ENCODE measurements at places on chromosomes 11 and 22.

DNA sequence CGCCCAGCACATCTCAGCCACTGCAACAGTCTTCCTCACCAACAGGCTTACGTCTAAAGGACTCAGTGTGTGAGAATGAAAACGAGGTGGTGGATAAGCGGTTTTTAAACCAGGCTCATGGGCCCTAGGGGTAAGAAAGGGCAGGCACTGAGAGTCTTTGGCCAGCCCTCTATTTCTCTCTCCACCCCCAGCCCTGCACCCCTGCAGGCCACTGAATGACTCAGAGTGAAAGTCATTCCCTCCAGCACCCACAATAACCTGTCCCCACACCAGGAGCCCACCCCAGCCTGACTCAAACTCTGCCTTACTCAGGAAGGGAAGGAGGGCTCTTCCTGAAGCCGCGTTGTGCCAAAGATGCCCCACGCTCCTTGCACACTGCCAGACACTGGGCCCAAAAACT is 72.0 kb downstream of the LARGE1 start:
- no peak overlapping the region for H3K4me3 ChIP-seq
- H3K36me3 ChIP-seq = no peaks in the 10 kb centered on the region
- H3K4me1 ChIP-seq = peaks cover 7% of the 10 kb centered on the region
- no peak overlapping the region for H3K27ac ChIP-seq
- H3K27me3 ChIP-seq = no peaks in the 10 kb centered on the region
- DNase-seq = no peak

GRCh38 chr11:34346551-34346950 is 11.3 kb downstream of the ABTB2 start:
- H3K4me3 ChIP-seq = no peak overlapping the region
- peak overlapping the region; percentile 89 for H3K27ac ChIP-seq
- H3K27me3 ChIP-seq = no peaks in the 10 kb centered on the region
- H3K36me3 ChIP-seq = no peaks in the 10 kb centered on the region
- DNase-seq = no peak
- peaks cover 72% of the 10 kb centered on the region for H3K4me1 ChIP-seq

- H3K27ac ChIP-seq = peak overlapping the region; percentile 60
- peaks cover 16% of the 10 kb centered on the region for H3K4me1 ChIP-seq
- H3K27me3 ChIP-seq = no peaks in the 10 kb centered on the region
- no peak for DNase-seq
Observed at GRCh38 chr11:71999362-71999761, 653 bp downstream of the IL18BP start.

DNA sequence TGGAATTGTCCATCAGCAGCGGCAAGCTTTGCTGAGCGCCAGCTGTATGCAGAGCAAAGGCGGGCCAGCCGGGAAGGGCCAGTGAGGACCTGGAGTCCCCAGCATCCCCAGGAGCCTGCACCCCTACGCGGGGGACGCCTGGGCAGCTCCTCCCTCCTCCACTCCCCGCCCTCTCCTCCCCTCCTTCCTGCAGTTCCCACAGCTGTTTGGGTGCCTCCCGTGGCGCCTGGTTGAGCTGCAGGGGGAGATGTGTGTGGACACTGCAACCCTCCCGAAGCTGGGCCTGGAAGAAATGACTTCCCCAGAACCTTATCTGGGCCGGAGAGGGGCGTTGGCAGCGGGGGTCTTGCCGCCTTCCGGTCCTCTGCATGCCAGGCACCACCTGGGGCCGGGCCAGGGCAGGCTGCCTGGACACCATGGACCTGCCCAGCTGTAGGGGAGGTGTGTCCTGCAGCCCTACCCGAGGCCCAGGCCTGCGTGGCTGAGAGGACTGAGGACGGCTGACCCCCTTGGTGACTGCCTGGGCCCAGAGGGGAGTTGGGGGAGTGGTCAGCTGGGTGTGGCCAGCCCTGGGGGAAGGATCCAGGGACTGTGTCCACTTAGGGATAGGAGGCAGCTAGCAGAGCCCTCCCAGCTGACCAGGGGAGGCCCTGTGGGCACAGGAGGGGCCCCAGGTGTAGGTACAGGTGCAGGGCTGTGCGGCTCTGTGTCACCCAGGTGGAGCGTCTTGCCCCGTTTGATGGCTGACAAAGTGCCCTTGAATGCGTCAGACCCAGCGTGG is 16.8 kb upstream of the MUC6 start:
- H3K36me3 ChIP-seq = no peaks in the 10 kb centered on the region
- DNase-seq = no peak
- no peak overlapping the region for H3K4me3 ChIP-seq
- H3K4me1 ChIP-seq = no peaks in the 10 kb centered on the region
- no peak overlapping the region for H3K27ac ChIP-seq

GRCh38 chr11:86035164-86035563 is 33.7 kb downstream of the PICALM start:
- H3K27ac ChIP-seq = no peak overlapping the region
- H3K4me1 ChIP-seq = peaks cover 25% of the 10 kb centered on the region
- H3K36me3 ChIP-seq = peaks cover 5% of the 10 kb centered on the region
- no peak overlapping the region for H3K4me3 ChIP-seq
- no peaks in the 10 kb centered on the region for H3K27me3 ChIP-seq

DNA sequence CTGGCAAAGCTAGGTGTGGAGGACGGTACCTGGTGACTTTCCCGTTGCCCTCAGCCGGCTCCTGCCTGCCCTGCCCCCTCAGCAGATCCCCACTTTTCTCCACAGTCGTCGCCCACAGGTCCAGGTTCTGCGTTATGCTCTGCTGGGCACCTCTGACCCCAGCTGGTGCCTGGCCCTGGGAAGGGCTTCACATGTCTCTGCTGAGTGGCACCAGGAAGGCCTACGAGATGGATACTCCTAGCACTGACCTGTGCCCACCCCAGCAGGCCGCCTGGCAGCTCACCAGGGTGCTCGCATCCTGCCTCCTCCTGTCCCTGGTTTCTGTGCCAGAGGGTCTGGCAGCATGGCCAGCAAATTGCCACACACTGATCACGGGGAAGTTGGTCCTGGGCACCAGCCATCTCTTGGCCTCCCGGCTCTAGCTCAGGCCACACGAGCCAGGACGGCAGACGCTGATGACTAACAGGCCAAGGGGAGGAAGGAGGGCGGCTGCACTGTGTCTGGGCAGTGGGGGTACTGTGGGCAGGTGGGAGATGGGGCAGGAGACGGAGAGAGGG is 13.8 kb downstream of the CARS1 start:
- H3K27me3 ChIP-seq = no peaks in the 10 kb centered on the region
- no peak for DNase-seq
- H3K36me3 ChIP-seq = peaks cover 22% of the 10 kb centered on the region
- H3K4me1 ChIP-seq = peaks cover 25% of the 10 kb centered on the region

DNA sequence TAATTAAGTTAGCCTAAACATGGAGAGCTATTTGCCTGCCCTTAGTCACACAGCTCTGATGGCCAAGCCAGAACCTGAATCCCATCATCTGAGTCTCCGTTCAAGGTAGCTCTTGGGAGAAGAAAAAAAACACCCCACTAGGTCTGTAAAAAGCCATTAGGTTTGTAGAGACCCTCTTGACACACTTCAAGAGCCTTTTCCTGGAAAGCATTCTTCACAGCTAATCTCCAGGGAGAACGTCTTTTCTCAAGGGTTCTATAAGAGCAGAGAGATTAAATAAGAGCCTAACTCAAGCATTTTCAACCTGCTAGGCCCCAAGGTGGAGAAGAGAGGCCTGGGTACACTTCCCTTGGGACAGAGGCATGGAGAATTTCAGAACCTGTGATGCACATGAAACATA is 61.6 kb upstream of the NAV2 start:
- no peaks in the 10 kb centered on the region for H3K36me3 ChIP-seq
- DNase-seq = no peak
- no peaks in the 10 kb centered on the region for H3K27me3 ChIP-seq
- no peak overlapping the region for H3K27ac ChIP-seq

DNA sequence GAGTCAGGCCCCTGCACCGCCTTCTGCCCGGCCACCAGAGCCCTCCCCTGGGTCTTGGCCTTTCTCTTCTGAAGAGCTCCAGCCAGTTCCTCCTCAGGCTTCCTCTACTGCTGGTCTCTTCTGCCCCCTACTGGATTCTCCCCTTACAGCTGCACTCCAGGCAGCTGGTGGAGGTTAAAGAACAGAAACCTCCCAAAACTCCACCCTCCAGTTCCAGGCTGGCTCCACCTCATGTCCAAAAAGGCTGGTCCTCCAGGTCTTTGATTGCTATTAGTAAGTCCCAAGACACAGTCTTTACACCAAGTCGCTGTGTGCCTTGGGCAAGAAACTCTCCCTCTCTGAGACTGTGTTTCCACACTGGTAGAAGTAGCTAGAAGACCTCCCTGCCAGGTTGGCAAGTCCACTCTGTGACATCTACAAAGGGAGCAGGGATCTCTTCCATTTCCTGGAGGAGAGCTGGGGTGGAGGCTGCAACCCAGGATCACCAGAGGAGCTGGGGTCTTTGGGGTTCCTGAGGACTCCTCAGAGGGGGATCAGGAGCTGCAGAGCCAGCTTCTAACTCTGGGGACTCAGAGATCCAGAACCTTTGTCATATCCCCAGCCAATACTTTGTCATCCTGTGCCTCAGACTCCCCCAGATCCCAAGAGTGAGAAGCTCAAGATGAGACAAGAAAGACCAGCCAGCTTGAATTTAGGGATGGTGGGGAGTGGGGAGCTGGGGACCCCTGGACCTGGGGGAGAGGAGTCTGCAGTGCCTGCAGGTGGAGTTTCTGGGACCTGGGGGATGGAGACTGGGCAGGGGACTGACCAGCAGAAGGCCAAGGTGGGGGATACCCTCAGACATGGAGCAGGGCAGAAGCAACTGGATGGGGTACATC is 3.4 kb upstream of the IGLL5 start:
- H3K4me3 ChIP-seq = no peak overlapping the region
- no peaks in the 10 kb centered on the region for H3K27me3 ChIP-seq
- H3K4me1 ChIP-seq = no peaks in the 10 kb centered on the region
- peak; percentile 52 for DNase-seq

DNA sequence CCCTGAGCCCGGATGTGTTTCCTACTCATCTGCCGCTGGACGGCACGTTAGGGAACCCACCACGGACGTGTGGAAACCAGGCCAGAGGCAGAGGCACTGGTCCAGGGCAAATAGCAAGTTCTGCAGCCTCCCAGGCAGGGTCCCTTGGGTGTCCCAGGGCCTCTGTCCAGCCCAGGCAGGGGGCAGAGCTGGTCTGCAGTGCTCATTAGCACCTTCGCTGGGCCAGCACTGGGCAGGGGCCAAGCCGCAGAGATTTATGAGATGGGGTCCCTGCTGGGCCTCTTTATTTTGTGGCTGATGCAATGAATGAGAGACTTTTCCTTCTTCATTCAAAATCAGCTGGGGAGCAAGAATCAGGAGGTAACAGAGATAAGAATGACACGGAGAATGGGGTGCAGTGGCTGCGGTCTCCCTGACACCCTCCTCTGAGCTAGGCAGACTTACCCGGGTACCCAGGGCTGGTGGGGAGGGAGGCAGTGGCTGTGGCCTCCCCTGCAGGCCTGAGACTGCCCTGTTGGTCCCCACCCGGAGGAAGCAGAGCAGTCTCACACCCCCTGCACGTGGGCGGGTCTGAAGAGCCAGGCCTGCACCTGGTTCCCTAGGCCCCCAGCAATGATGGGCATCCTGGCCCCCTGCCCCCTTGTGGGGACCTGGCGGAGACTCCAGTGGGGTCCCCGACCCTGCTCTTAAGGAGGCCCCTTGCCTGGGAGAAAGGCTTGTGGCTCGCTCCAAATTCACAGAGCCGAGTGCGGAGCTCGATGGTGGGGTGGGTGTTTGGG is 14.0 kb upstream of the PARVG start:
- no peaks in the 10 kb centered on the region for H3K36me3 ChIP-seq
- no peaks in the 10 kb centered on the region for H3K27me3 ChIP-seq
- DNase-seq = no peak
- no peak overlapping the region for H3K27ac ChIP-seq
- no peaks in the 10 kb centered on the region for H3K4me1 ChIP-seq

GRCh38 chr11:45224766-45225165 is 61.4 kb downstream of the SYT13 start:
- DNase-seq = no peak
- H3K4me3 ChIP-seq = no peak overlapping the region
- peaks cover 4% of the 10 kb centered on the region for H3K36me3 ChIP-seq
- no peaks in the 10 kb centered on the region for H3K27me3 ChIP-seq
- H3K27ac ChIP-seq = no peak overlapping the region

DNA sequence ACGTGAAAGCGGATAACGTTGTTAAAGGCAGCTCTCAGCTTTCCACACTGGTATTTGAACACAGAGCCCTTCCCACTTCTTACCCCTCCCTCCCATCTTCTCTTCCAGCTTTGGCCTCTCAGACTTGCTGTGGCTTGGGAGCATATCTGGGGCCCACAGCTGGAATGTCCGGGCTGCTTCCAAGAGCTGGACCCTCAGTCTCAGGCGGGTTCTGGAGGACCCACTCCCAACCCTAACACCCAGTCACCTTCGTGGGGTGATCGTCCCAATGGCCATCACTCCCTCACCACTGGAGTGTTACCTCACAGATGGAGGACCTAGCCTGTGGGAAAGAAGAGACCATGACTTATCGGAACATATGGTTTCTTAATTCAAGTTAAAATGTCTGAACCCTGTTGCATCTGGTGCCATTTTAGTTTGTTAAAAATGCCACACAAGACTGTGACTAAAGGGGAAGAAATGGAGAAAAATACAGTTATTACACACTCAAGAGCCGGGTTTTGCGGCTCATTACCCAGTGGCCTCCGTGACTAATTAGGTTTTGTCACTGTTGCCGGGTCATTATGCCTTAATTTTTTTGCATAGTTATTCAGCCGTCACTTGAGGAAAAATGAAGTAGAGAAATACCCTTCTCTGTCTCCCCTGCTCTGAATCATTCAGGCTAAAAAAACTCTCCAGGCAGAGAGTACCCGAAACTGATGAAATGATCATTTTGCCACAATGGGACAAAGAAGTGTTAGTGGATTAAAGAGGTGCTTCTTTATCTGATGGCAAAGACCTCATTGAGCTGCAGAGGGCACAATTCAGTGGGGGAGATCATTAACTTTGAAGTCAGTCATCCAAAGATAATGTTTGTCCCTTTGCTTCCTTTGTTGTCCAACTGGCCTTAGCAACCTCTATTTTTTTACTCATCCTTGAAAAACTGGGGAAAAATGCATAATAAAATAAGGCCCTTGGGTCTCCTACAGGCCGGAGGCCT is 87.2 kb upstream of the HTATIP2 start:
- H3K4me1 ChIP-seq = no peaks in the 10 kb centered on the region
- no peak for DNase-seq
- H3K27me3 ChIP-seq = no peaks in the 10 kb centered on the region
- H3K36me3 ChIP-seq = no peaks in the 10 kb centered on the region
- no peak overlapping the region for H3K27ac ChIP-seq

- no peaks in the 10 kb centered on the region for H3K27me3 ChIP-seq
- DNase-seq = no peak
- H3K4me3 ChIP-seq = no peak overlapping the region
- H3K36me3 ChIP-seq = no peaks in the 10 kb centered on the region
Observed at GRCh38 chr11:11998091-11998781, 10.2 kb downstream of the DKK3 start.

- no peak for DNase-seq
- no peaks in the 10 kb centered on the region for H3K27me3 ChIP-seq
- H3K4me3 ChIP-seq = no peak overlapping the region
- no peaks in the 10 kb centered on the region for H3K36me3 ChIP-seq
Observed at GRCh38 chr11:118226296-118226695, 1.5 kb upstream of the JAML start.

DNA sequence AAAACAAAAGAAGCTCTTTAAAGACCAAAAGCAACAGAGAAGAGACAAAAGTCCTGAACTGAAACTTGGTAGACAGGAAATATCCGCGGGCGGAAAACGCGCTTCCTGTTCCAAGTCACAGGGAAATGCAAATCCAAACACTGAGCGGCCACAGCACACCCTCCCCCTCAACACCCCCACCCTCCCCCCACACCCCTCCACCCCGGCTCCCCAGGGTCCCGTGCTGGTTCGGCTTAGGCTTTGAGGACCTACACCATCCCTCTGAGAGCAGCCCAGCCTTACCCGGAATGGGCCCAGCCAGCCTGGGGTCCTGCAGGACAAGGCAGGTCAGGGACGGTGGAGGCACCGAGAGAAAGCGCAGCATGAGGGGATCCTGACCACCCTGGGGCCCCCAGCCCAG is 160.4 kb downstream of the BRD1 start:
- no peak overlapping the region for H3K27ac ChIP-seq
- no peak overlapping the region for H3K4me3 ChIP-seq
- peaks cover 6% of the 10 kb centered on the region for H3K27me3 ChIP-seq
- no peaks in the 10 kb centered on the region for H3K36me3 ChIP-seq
- no peak for DNase-seq
- H3K4me1 ChIP-seq = no peaks in the 10 kb centered on the region
